ENCODE measurements at places on chromosomes 12 and 14. TPM values are rescaled to one million over a fixed set of nuclear protein-coding genes. Genes with fewer than 3 reads are reported as not detected.

DCAF4 gene
- total RNA-seq = 17.9 TPM

OR4E2 gene
- total RNA-seq = not detected

ALDH6A1 gene
- total RNA-seq = 6.6 TPM

KRT80 gene
- not detected for total RNA-seq

APOLD1 gene
- total RNA-seq = 1.8 TPM

SLC38A4 gene
- total RNA-seq = not detected

CLEC1B gene
- 14.2 TPM for total RNA-seq
